Sciatic nerve (tissue), 2 donors: ENCODE measurements at places on chromosomes 3 and 15.
A peak's percentile ranks its signal among the peaks of the same experiment; 100 is the strongest.

- DNase-seq = peak; percentile 91
Observed at GRCh38 chr3:42443819-42444436, 33.5 kb upstream of the LYZL4 start.

DNA sequence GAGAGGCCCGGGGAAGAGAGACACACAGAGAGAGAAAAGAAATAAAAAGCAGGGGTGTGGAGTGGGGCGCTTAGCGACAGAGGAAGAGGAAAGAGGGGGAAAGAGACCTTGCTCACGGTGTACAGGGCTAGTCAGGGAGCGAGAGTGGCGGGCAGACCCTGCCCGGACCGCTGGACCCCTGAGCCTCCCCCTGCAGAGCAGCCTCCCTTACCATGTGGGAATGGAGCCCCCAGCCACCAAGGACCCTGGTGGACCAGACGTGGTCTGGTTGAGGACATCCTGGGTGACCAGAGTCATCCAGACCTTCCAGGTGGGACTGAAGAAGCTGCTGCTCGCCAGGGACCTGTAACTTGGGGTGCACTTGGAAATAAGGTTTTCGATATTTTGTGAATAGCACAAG is 129.6 kb downstream of the CHSY1 start:
- DNase-seq = no peak

DNA sequence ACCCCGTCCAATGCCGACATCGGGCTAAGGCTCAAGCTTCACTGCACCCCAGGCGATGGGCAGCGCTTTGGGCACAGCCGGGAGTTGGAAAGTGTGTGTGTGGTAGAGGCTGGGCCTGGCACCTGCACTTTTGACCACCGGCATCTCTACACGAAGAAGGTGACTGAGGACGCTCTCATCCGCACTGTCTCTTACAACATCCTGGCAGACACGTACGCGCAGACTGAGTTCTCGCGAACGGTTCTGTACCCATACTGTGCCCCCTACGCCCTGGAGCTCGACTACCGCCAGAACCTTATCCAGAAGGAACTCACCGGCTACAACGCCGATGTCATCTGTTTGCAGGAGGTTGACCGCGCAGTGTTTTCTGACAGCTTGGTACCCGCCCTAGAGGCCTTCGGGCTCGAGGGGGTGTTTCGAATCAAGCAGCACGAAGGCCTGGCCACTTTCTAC is 1.0 kb downstream of the PDE12 start:
- DNase-seq = no peak

DNA sequence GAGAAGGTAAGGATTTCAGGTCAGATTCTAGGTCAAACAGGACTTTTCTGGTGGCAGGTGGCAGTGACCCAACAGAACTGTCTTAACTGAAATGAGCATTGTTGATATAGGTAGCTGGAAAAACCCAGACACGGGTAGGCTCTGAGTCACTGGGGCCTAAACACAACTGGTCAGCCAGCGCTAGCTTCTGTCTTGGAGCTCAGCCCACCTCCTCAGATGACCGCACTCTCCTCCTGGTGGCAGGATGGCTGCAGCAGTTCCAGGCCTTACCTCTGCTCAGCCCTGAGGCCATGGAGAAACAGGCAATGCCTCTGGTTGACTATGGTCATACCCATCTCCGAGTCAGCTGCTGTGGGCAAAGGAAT is 61.1 kb upstream of the GATA2 start:
- DNase-seq = no peak

- DNase-seq = no peak
Observed at GRCh38 chr3:175215833-175216232, 356.7 kb downstream of the NAALADL2 start.

DNA sequence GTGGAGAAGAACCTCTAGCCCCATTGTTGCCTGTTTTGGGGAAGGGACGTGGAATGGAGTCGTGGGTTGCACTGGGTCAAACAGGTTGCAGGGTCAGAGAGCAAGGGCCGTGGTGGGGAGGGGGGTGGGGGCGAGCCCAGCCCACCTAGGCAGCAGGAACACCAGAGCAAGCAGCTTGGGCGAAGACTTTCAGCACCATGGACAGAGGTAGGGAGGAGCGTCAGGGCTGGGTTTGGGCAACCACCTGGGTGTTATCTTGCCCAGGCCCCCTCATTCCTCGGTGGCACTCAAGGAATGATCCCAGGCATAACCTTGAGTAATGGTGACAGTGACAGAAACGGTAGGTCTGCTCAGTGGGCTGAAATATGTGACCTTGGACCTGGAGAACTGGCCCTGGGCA is 45.9 kb upstream of the TMEM115 start:
- DNase-seq = no peak

DNA sequence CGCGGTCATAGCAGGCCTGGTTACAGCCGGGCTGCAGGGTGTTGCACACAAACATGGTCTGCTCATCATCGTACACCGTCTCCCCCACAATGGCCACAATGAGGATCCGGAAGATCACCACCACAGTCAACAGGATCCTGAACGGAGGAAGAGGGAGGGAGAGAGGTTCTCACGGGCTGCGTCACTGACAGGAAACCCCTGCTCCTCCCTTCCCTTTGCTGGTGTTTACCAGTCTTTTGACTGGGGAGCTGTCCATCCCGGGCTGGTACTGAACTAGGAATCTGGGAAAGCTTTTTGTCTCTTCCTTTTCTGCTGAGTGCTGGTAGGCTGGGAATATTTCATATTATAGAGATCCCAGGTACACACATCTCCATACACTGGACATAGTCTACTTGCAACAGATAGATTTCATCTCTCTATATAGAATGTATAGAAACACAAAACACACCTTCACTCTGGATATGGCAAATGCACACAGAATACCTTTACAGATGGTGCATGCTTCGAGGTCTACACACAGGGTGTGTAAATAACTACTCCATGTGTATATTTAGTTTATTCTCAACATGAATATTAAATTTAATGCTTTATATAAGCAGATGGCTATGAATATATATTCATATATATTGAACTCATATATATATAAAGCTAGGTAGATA is 1.4 kb downstream of the GJD2 start:
- no peak for DNase-seq

DNA sequence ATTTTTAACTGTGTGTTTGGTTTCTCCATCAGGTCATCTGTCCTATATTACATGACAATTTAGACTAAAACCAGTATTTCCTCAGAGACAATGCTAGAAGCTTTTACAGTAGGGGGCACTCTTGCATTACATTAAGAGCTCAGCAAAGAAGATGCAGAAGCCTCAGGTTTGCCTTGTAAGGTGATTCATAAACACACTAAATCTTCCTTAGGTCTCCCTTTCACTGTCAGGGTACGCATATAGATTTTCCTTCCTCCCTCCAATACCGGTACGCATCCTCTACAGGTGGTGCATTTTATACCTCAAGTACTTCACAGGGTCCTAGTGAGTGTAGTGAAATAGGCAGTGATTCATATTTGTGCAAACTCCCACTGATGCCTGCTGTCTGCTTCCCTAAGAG is 46.5 kb downstream of the CD86 start:
- DNase-seq = no peak

GRCh38 chr3:112744825-112745566 is 101.7 kb downstream of the CD200R1L start:
- DNase-seq = no peak

GRCh38 chr15:78907577-78907976 is 34.9 kb downstream of the MORF4L1 start:
- no peak for DNase-seq

DNA sequence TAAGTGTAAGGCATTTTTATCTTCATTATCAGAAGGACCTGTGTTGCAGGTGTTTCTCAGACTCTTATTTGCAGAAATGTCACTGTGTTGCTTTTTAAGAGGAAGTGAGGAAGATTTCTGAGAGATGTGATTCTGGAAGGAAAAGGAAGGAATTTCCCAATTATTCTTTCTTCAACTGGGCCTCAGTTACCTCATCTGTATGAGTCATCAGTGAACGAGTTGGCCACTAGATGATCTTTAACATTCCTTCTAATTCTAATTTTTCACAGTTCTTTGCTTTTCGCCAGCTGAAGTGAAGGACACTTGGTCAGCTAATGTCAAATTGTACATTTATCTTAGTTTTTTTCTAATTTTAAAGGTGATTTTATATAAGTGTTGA is 28.9 kb downstream of the CLEC3B start:
- no peak for DNase-seq

GRCh38 chr3:65627062-65627461 is 411.7 kb downstream of the MAGI1 start:
- no peak for DNase-seq

DNA sequence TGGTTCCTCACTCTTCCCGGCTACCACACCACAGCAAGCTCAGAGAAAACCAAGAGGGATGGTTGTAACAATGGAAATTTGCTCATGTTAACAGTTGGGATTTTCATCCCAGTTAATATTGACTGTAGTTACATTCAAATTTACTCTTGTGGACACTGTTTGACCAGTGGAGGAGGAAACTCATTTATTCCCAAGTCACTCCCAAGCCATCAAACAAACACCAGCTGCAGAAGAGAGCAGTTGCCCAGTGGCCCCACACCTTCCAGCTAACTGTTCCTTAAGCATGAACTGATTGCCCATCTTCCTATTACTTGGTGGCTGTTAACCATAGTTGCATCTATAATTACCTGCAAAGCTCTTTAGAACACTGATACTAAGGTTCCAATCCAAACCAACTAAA is 24.1 kb upstream of the MECOM start:
- no peak for DNase-seq

- DNase-seq = no peak
Observed at GRCh38 chr15:39934397-39935071, 619 bp downstream of the EIF2AK4 start.

DNA sequence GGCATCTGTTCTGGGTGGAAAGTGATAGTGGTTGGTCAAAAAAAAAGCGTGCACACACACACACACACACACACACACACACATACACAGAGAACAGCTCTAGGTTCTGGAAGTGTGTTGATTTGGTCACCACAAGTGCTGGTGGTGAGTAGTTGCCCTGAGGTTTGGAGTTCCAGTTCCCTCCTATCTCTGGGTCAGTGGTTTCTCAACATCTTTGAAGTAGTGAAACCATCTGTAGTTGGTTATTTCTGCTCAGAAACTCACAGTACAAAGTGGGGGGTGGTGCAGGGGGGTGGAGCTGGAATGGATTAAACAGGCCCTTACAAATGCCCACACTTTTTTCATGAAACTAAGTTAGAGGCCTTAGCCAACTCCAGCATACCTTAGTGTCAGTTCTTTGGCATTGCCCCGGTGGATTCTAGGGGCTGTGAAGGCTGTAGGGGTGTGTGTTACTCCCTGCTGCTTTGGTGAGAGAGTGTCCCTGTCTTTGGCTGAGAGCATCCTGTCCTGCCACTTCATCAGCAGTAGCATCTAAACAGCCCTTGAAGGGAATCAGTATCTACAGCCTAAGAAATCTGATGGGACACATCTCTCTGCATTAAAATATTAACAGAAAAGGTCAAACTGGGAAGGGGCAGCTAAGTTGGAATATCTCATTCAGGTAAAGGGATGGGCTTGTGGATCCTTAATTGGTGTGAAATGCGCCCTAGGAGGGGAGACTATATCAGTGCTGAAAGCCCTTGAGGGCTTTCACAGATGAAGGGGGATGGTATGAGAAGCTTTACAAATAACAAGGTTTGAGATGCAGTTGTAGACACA is 20.6 kb downstream of the SMAD3 start:
- no peak for DNase-seq
